T follicular helper cell (primary cell): ENCODE measurements at places on chromosomes 5 and 9.

- no peak for DNase-seq
These were observed 45.6 kb downstream of the DBH start for GRCh38 chr9:133681658-133682306.

GRCh38 chr5:5979761-5980537, 398.4 kb downstream of the MED10 start:
- no peak for DNase-seq

- DNase-seq, result no peak
These were observed 24.0 kb downstream of the DCTN4 start for GRCh38 chr5:150734579-150735384.

GRCh38 chr9:122779181-122779580, 9.6 kb upstream of the OR5C1 start:
- no peak for DNase-seq

- DNase-seq, result no peak
These were observed 39.6 kb upstream of the SAP30L start for GRCh38 chr5:154406231-154406630.

GRCh38 chr9:8278048-8278447, 478.5 kb upstream of the DMAC1 start:
- no peak for DNase-seq

DNA sequence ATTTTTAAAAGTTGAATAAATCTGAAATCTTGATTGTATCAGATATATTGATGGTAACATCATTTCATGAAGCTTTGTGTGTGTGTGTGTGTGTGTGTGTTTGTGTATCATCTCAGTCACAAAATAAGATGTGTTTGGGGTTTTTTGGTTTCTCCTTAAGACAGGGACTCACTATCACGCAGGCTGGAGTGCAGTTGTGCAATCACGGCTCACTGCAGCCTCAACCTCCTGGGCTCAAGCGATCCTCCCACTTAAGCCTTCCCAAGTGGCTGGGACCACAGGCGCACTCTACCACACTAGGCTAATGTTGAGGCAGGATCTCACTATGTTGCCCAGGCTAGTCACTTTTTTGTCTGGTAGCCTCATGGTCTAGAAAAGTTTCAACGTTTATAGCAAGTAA, 83.4 kb upstream of the DMRT1 start:
- DNase-seq, result no peak

DNA sequence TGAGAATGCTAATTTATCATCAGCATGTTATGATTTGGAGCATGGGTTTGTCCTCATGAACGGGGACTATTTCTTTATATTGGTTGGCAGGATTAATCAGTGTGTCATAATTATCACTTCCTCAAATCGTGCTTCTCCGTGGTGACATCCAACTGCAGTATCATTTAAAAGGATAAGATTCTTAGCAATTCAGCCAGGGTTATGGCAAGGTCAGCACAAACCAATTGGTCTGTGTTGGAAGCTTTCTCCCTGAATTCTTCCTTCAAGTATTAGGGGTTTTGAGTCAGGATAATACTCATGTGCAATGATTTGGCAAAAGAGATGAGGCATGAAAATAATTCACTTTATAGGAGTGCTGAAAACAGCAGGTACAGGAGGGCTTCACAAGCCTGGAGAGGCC, 5.5 kb upstream of the CAMLG start:
- DNase-seq, result no peak

- DNase-seq, result no peak
These were observed 422.6 kb downstream of the EFNA5 start for GRCh38 chr5:107248066-107248695.

DNA sequence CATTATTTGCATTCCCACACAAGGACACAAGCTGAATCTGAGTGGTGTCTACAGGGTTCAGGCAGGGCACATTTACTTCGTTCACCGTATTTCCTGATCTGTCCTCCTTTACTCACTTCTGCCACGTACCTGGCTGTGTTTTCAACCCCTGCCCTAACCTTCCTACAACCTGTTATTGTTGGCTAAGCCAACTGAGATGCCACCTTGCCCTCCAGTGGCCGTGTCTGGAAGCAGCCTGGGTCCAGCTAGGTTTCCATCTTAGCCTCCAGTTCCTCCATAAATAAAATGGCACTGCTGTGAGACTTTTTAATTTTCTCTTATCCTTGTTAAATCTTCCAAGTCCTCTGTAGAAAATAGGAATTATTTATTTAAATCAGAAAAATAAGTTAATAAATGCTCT, 64.8 kb downstream of the ATP10B start:
- DNase-seq, result peak; percentile 1

GRCh38 chr5:145237843-145238242, 597.3 kb downstream of the PRELID2 start:
- DNase-seq, result no peak

GRCh38 chr5:32147959-32148358, 26.2 kb downstream of the GOLPH3 start:
- DNase-seq, result no peak

GRCh38 chr5:99949969-99950524, 585.1 kb upstream of the FAM174A start:
- DNase-seq, result no peak

DNA sequence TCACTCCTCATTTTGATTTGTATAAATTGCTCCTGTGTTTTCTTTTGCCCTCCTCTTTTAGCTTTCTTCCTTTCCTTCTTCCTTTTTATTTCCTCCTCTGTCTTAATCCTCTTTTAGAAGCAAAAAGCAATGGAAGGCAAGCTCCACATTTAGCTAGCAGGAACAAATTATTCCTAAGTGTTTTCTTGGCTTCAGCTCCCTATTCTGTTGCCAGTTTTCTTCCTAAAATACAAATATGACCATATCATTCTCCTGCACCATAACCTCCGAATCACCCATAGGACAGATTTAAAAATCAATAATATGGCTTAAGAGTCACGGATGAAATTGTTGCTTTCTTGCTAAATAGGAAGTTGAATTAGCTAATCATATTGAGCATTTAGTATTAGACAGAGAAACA, 49.4 kb downstream of the GRIN3A start:
- no peak for DNase-seq

GRCh38 chr5:130168211-130168610, 263.9 kb downstream of the CHSY3 start:
- no peak for DNase-seq

DNA sequence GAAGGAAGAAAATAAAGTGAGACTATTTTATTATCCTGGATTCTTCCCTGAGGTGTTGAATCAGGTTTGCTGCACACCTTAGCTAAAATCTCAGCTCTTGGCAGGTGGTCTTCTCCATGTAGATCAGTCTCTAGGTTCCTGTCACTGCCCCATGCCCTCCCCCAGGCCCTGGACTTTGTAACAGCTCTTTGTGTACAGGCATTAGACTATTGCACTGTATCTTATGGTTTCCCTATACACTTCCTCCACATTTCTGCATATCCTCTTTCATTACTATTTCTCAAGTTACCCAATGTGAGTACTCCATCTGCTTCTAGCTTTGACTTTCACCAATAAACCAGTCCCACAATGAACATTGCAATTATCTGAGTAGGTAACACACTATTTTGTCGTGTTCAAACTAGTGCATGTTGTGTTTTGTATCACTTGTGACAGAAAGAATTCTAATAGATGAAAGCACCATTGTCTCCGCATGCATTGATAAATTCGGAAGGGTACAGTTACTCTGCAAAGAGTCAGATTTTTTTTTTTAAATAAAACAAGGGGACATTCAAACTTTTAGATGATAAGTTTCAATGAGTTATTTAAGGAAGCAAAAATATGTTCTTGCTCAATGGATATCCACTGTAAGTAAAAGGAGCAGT, 1348.7 kb upstream of the C9orf72 start:
- DNase-seq, result no peak

DNA sequence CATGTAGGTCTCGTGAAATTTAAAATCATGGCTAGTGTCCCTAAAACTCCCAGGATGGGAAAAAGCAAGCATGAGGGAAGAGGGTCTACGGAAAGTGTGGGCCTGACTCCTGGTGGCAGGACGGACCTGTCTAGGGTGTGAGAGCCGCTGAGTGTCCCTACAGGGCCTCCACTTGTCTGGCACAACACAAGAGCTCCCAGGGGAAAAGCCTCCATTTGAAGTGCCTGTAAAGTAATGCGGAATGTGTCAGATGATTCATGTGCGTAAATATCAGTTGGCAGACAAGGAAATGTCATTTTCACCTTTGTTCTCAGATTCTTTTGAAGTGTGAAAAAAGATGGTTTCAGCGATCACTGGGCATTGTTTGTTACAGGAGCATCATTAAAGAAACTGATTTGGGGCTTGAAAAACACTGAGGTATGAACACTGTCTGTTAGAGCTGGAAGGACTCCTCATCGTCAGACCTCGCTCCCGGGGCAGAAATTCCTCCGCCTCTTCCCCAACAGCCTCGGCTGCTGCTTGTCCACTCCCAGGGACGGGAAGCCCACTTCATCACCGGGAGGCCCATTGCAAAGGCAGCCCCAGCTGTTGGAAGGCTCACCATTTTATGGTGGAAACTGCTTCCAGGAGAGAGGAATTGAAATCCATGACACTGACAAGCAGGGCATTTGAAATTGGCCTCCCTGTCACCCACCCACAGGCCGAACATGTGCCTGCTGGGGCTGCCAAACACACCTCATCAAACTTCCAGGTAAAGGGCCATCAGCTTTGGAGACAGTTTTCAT, 240.8 kb downstream of the FSTL4 start:
- DNase-seq, result no peak

- no peak for DNase-seq
These were observed 451.7 kb upstream of the DAP start for GRCh38 chr5:11212706-11213105.

GRCh38 chr5:80481019-80481893, 6.6 kb upstream of the FAM151B start:
- peak; percentile 3 for DNase-seq

DNA sequence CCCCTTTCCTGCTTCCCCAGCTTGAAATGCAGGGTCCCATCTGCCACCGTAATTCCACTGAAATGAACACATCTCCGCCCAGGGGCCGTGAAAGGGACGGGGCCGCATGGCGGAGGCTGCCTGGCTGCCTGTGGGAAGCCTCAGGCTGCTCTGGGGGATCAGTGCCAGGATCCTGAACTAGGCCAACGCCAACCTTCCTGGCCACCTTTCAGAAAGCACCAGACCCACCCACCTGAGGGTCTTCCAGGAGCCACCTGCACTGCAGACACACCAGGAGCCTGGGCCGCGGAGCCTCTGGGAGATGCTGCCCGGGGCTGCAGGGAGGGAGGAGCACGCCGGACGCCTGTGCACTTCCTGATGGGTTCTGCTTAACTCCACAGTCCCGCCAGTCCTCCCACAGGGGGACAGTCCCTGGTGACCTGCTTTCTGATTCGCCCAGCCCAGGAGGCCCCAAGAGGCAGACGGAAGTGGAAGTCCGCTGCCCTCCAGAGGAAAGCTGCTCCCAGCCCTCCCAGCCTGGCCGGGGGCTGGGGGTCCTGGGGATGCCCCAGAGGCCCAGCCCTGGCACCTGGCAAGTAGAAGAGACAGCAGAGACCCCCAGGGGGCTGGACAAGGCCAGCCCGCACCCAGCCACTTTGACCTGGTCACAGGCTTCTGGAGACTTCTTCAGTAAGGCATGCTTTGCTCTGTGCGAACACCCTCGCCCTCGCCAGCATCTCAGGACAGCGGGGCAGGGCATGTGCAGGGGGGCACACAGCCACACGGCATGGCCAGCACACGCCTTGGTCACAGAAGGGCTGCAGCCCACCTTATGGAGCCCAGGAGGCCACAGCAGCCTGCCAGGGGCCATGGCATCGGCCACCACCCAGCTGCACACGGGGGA, at the start of gene CARD9:
Gene CARD9 (minus strand): TSS at position 370 of the 883 bp plus-strand sequence. CDS start 1,591 bp downstream, outside the sequence.
- DNase-seq, result no peak

DNA sequence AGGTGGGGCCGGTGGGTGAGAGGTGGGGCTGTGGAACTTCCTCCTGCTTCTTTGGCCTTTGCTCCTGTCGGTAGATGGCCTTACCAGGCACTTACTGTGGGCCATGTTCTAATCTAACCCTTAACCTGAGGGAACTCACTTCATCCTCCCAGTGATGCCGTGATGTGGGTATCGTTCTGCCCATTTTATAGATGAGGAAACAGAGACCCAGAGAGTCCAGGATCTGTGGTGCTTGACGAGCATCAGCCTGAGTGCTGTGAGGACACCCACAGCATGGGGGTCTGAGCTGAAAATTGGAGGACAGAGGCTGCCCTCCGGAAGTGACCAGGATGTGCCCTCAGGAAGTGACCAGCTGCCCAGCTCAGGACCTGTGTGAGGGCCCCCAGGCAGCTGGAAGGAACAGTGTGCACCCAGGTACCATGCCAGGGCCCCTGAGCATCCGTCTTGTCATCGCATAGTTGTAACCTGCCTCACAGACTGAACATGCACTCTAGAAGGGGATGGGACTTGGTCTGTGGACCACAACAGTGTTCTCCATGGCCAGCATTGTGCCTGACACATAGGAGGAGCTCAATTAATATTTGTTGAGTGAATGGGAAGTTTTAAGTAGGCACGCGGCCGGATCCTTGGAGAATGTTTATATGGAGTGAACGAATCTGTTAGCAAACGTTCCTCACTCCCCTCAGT, 8.5 kb downstream of the NEK6 start:
- no peak for DNase-seq

DNA sequence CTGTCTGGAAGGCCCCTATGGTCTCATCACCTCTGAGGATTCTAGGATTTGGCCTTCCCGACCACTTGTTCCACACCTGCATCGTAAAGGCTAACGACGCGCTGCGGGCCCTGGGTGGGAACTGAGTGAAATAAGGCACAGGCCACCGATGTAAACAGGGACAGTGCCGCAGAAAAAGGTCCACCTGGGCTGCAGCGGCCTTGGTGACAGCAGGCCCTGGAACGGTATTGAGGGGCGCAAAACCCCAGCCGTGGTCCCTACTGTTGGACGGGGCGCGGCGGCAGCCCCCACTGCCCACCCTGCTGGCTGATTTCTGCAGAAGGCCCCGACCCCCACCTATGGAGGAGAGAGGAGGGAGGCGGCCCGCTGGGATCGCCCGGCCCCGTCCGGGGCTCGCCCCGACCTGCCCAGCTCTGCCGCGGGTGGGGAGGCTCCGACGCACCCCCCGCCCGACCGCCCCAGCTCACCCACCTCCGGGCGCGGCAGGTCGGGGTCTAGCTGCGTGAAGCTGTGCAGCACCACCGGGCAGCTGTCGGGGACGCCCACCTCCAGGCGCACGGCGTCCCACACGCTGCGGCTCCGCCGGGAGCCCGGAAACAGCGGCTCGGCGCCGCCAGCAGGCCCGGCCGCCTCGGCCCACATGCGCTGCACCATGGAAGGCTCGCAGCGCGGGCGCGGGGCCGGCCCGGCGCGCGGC, 391 bp downstream of the RALGDS start:
- no peak for DNase-seq

DNA sequence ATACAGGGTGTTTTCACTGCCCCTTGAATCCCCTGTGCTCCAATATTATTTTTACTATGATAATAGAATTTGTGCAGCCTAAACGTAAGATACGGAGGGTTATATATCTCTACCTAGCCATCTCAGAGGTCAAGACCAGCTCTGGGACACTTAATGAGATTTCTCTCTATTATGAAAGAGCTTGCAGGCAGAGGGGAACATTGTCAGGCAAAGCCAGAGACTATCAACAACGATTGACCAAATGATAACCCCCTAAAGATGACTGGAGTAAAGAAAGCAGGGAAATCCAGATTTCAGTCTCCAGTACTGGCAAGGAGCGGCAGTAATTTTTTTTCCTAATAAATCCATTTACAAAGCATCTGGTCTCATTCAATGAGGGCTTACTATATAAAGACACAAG, 59.8 kb upstream of the LPAR1 start:
- no peak for DNase-seq

- no peak for DNase-seq
These were observed 53.5 kb downstream of the NIPSNAP3B start for GRCh38 chr9:104817437-104817836.
